Right renal cortex interstitium (tissue), 3 donors: ENCODE measurements at places on chromosomes 1 and 21. TPM values are rescaled to one million over a fixed set of nuclear protein-coding genes. Genes with fewer than 3 reads are reported as not detected.

NOS1AP gene
- polyA plus RNA-seq: 8.9 TPM

FAM177B gene
- polyA plus RNA-seq: not detected

GRCh38 chr1:38120552-38121230 is 74.1 kb upstream of the POU3F1 start:
- no peak for DNase-seq

MAP3K7CL gene
- 6.3 TPM for polyA plus RNA-seq

DNA sequence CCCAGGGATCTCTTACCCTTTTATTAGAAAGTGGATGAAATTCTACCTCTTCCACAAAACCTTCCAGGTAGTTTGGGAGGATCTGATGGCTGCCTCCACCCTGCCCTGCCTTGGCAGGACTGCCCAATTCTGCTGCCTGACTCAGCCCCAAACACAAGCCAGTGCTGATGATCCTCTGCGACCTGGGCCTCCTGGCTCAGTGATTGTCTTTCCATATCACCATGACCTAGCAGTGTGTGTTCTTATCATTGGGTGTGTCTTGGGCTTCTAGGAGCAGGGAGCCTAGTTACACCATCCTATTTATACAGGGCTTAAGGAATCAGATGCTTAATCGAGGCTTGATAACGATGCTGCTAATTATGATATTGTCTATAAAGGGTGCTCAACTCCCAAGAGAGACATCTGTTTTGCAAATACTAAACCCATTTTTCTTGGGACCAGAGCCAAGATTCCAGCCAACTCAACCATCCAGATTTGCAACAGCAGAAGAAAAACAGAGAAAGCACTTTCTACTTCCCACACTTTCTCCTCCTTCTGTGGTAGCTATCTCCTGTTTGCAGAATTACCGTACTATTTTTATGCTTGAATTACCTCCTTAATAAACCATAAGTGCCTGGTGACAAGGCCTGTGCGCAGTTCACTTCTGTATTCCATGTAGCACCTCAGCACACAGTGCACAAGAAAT is 36.5 kb upstream of the KIF21B start:
- DNase-seq: no peak

DNA sequence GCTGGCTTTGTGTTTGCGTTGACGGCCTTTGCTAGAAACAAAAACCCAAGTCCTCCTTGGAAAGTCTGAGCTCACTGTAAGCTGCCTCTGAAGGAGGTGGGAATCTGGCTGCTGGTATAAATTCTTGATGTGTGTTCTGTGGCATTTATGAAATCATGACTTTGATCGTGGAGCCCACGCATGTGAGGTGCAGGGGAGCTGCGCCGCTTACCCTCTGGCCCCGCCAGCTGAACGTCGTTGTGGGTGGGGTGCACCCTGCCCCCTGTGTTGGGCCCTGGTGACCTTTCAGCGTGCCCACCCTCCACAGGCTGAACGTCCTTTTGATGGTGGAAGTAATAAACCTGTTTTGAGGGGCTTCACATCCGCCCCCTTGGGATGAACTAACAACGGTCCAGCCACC is 21.2 kb upstream of the DIP2A start:
- no peak for DNase-seq

GRCh38 chr1:78229344-78229743 is 183.6 kb downstream of the GIPC2 start:
- no peak for DNase-seq

LEPROT gene
- polyA plus RNA-seq: 148 TPM
